ENCODE measurements at places on chromosomes 7 and 10. TPM values are rescaled to one million over a fixed set of nuclear protein-coding genes. Genes with fewer than 3 reads are reported as not detected.

PRRT4 gene
- 1.1 TPM for polyA plus RNA-seq

FAM25G gene
- polyA plus RNA-seq = not detected

DNA sequence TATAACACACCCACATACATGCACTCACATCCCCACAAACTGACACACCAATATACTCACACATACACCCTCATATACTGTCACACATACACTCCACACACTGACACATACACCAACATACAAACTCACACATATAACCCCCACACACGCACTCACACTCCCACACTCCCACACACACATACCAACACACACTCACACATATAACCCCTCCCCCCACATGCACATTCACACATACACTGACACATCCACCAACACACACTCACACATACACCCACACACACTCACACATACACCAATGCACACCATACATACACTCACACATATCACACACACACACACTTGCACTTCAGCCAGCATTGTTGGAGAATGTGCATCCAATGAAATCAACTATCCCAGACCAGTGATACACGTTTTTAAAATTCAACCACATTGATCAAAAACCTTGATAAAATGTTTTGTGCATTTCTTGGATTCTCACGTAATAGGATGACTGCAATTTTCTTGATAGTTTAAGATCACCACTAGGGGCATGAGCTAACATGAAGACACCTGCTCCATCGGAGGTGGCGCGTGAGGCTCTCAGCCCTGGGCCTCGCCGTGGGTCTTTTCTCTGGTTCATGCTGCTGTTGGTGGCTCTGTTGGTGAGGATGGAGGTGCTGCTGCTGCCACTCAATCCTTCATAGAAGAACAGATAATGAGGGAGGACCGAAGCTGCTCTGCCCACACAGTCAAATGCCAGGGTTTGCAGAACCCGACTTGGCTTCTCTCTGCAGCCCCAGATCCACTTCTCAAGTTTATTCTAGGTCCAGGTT is 32.1 kb upstream of the CHST15 start:
- DNase-seq = no peak

- no peak for DNase-seq
Observed at GRCh38 chr7:117084286-117084685, 131.0 kb downstream of the ST7 start.

- DNase-seq = no peak
Observed at GRCh38 chr10:7265396-7266123, 145.3 kb downstream of the SFMBT2 start.

- no peak for DNase-seq
Observed at GRCh38 chr7:7819442-7820247, 101.2 kb upstream of the RPA3 start.

DNA sequence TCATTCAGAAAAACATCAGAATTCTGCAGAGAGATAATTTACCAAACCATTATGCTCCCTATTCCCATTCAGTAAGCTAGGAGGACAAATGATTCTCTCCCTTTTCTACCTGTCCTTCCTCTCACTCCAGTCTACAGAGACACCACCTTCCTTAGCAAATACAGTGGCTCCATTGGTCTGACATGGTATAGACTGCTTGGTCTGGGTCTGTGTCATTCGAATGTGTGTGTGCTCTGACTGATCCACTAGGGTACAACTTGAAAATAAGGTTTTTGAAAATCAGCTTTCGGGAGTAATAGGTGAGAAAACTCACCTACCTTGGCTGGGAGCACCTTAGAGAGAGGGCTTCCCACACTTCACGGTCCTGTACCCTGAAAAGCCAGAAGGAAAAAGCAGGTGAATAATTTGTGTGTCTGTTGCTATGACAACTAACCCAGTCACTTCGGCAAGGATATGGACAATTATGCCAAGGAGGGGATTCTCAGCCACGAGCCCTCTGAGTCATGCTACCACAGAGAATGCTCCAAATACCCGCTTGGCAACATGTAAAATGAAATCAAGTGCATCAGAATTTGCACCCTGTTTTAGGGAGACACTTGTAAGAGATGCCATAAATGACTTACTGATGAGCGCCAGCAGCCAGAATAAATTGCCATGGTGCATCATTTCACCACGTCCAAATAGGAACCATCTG is 114.5 kb upstream of the PRKCQ start:
- no peak for DNase-seq

GRCh38 chr7:2616387-2617324 is 15.1 kb upstream of the TTYH3 start:
- DNase-seq = peak; percentile 51

Measured in right cardiac atrium (tissue), 5 donors.